Hippocampal formation (tissue), 2 donors: ENCODE measurements at places on chromosomes 1 and 21.

DNA sequence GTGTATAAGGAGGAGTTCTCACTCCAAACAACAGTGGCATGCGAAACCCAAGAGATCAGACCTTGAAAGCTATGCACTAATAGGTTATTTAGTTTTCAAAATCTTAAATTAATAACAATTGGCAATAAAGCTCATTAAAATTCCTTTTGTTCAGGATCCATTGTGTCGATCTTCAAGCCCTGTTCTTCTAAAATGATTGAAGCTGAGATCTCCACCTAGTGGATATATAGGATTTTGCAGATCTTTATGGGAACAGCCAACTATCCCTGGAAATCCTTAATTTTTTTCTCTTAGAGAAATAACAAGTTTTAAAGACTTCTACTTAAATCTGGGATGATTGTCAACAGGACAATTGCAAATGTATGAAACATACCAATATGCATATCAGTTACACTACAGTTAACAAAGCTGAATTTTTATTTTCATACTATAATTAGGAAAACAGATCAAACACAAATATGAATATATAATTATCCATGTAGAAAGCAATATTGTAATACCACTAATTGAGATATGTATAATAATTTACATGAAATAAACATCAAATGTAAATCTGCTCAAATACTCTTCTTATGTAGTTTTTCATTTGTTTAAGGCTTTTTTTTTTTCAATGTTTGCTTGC, 43.3 kb downstream of the LRRC53 start:
- no peak for DNase-seq

- no peak for DNase-seq
Measured at GRCh38 chr1:69506311-69506710, 61.4 kb upstream of the LRRC7 start.

- no peak for DNase-seq
Measured at GRCh38 chr1:1612104-1612400, 3.2 kb upstream of the MIB2 start.

- DNase-seq, result no peak
Measured at GRCh38 chr1:41378999-41379737, 17.9 kb downstream of the FOXO6 start.

GRCh38 chr1:8104278-8105236, 78.4 kb upstream of the ERRFI1 start:
- DNase-seq, result no peak

DNA sequence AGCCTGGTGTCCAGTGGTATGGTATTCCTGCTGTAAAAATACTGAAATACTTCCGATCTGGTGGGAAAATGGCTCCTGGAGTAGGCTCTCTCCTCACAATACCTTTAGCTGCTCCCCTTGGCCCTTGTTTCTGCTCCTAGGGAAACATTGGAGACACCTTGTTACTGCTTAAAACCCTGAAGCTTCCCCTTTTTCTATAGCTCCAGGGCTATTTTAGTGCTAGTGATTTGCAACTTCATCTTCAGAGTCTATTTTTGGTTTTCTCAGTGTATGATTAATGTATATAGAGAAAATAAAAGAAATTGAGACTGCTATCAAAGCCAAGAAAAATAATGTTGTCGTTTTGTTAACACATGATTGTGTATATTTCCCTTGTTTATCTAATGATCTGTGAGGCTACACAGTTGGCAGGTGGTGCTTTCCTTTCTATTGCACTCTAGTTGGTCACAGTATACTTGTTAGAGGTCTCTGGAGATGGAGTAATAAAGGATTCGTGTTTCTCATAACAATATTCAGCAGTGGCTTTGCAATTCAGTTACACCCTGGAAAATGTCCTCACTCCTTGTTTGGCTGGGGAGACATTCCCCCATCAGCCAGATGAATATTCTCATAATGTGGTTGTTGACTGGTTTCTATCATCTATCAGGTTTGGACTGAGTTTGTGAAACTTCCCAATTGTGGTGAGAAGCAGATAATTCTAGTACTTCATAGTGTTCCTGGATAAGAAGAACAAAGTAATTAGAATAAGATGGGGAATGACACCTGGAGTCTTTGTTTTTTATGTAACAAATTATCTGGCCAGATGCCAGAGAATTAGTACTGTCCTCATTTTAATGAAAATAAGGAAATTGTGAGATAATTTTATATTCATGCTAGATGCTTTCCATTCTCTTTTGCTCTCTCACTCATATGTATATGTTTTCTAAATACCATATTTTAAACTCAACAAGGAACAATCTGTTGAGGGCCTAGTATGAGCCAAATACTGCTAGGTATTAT, 44.8 kb upstream of the CACYBP start:
- no peak for DNase-seq

- no peak for DNase-seq
Measured at GRCh38 chr1:219149009-219149577, 24.6 kb upstream of the LYPLAL1 start.

GRCh38 chr1:198465201-198466144, 75.0 kb downstream of the ATP6V1G3 start:
- DNase-seq, result peak; percentile 62

GRCh38 chr1:64864018-64864940, 102.1 kb downstream of the JAK1 start:
- DNase-seq, result no peak

DNA sequence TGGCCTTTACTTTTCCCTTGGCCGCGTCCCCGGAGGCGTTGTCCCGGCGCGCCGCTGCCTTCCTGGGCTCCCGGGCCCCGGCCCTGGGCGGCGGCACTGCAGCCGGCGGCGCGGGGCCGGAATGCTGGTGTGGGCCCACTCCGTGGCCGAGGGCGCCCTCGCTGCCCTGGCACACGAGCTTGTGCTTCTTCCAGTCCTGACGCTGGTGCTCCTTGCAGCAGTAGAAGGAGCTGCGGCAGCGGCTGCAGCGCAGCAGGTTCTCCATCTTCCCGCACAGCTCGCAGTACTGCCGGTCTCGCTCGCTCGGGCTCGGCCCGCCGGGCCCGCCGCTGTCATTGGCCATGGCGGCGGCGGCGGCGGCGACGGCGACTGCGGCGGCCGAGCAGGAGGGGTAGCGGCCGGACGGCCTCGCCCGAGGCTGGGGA, 529 bp downstream of the EGLN1 start:
- DNase-seq, result no peak

- DNase-seq, result no peak
Measured at GRCh38 chr1:2431103-2431502, 18.7 kb upstream of the PEX10 start.

DNA sequence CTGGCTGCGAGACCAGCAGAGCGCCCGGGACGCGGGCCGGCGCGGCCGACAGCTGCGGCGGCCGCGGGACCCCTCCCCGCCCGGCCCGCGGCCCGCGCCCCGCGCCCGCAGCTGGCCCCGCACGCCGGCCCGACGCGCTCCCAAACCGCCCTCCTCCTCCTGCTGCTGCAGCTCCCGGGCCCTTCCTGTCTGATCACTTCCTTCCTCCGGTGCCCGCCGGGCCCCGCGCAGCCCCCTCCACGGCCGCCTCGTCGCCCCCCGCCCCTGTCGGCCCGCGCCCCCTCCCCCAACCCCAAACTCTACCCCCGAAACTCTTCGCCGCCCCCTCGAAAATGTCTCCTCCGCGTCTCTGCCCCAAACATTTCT, 594 bp downstream of the LUZP1 start:
- no peak for DNase-seq

GRCh38 chr1:206608108-206608698, 4.1 kb downstream of the EIF2D start:
- no peak for DNase-seq

- DNase-seq, result no peak
Measured at GRCh38 chr1:119327094-119327449, 41.5 kb upstream of the HAO2 start.

DNA sequence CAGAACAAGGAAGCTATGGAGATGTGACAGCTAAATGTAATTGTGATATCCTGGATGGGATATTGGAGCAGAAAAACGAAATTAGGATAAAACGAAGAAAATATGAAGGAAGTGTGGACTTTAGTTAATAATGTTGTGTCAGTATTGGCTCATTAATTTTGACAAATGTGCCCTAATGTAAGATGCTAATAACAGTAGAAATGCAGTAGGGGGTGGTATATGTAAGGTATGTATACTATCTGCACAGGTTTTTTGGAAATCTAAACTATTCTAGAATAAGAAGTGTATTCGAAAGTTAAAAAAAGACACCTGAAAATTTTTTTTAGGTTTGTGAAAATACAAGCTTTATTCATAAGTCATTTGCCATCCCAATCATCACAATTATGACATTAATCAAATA, 421.4 kb upstream of the B3GALT2 start:
- DNase-seq, result no peak

- no peak for DNase-seq
Measured at GRCh38 chr1:224718470-224719053, 102.4 kb downstream of the CNIH3 start.

DNA sequence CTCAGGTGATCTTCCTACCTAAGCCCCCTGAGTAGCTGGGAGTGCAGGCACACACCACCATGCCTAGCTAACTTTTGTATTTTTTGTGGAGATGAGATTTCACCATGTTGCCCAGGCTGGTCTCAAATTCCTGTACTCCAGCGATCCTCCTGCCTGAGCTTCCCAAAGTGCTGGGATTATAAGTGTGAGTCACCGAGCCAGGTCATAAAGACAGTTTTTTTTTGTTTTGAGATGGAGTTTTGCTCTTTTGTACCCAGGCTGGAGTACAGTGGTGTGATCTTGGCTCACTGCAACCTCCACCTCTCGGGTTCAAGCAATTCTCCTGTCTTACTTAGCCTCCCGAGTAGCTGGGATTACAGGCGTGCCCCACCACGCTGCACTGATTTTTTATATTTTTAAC, 42.1 kb downstream of the KIF1B start:
- no peak for DNase-seq

GRCh38 chr21:43627527-43627926, 31.8 kb downstream of the HSF2BP start:
- DNase-seq, result no peak

DNA sequence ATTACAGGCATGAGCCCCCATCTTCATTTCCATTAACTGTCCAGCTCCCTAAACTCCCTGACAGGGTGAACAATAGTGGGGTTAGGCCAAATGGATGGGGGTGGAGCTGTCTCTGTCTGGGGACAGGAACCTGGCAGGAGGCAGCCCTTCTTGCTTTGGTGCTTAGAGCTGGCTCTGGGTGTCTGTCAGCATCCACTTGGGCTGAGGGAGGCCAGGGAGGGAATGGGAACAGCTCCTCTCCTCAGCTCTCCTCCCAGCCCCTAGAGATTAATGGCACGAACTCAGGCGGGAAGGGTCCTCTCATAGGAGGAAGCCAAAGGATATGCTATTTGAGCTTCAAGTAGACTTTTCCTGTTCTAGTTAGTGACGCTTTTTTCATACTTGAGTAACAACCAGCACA, 11.1 kb upstream of the ETV3L start:
- DNase-seq, result no peak

DNA sequence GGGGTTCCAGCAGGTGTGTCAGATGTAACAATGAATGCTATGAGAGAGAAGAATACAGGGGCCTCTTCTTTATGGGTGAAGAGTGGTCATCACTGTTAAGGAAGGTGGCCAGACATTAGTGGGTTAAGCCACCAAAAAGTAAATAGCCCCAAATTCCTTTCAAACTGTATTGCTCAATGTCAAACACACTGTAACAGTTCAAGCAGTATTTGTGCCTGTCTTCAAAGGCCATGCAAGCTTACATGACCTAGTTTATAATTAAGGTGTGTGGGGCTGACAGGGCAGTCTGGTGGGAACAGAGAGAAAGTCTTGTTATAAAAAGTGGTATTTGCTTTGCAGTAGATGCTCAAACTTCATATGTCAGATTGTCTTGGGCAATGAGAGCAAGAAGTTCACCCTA, 18.5 kb downstream of the CHIT1 start:
- no peak for DNase-seq

GRCh38 chr1:81999364-81999763, 198.6 kb downstream of the ADGRL2 start:
- no peak for DNase-seq

DNA sequence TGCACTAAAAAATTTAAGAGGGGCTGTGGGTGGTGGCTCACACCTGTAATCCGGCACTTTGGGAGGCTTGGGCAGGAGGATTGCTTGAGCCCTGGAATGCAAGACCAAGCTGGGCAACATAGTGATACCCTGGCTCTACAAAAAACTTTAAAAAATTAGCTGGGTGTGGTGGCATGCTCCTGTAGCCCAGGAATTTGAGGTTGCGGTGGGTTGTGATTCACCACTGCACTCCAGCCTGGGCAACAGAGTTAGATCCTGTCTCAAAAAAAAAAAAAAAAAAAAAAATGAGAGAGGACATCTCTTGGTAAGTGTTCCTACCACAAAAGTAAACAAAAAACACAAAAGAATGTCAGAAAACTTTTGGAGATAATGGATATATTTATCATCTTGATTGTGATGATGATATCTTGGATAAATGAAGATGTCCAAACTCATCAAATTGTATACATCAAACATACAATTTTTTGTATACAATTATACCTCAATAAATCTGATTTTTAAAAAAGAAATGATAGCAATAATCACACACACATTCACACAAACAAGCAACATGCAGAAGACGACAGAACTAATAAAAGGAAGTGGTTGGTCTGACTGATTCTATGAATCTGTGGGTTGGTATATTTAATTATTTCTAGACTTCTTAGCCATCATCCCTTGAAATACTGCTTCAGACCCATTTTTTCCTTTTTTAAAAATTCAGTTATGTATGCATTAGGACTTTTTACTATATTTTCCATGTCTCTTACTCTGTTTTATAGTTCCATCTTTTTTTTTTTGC, 465.9 kb downstream of the PLA2G4A start:
- DNase-seq, result no peak

DNA sequence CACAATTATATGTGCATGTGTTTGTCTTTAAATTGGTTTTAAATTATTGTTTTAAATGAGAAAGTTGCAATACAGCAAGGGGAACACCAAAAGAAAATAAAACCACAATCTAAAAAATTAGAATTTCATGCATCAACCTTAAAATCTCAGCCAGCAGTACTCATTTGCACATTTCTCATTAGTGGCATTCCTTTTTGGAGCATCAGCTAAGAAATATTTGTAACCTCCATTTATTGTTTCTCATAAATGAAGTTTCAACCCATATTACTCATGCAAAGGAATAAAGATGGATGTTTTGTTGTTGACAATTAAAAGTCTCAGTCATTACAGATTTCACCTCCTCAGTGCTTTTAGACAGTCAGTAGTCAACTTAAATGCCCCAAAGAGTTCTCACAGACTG, 160.1 kb downstream of the TBX15 start:
- no peak for DNase-seq

- DNase-seq, result no peak
Measured at GRCh38 chr1:245207056-245207638, 52.4 kb downstream of the KIF26B start.

- no peak for DNase-seq
Measured at GRCh38 chr1:214066190-214066589, 78.4 kb downstream of the PROX1 start.

- DNase-seq, result no peak
Measured at GRCh38 chr21:42595283-42596187, 57.9 kb upstream of the PDE9A start.

- no peak for DNase-seq
Measured at GRCh38 chr21:39087238-39088030, 95.8 kb downstream of the PSMG1 start.

DNA sequence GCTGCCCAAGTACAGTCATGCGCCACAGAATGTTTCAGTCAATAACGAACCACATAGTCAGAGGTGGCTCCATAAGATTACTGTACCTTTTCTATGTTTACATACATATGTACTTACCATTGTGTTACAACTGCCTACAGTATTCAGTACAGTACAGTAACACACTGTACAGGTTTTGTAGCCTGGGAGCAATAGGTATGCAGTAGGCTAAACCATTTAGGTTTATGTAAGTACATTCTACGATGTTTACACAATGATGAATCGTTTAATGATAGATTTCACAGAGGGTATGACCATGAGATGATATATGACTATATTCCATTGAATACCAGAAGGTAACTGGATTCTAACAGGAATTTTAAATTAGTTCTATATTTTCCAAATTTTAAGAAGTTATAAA, 10.5 kb downstream of the YY1AP1 start:
- DNase-seq, result no peak
